Activated naive CD8-positive, alpha-beta T cell treated with anti-CD3 and anti-CD28 coated beads, Interleukin-2, amount 10 ng/mL, durations not matched to agents 7 days and 5 days (primary cell): ENCODE measurements at places on chromosomes 12 and 14.
A peak's percentile ranks its signal among the peaks of the same experiment; 100 is the strongest.

DNA sequence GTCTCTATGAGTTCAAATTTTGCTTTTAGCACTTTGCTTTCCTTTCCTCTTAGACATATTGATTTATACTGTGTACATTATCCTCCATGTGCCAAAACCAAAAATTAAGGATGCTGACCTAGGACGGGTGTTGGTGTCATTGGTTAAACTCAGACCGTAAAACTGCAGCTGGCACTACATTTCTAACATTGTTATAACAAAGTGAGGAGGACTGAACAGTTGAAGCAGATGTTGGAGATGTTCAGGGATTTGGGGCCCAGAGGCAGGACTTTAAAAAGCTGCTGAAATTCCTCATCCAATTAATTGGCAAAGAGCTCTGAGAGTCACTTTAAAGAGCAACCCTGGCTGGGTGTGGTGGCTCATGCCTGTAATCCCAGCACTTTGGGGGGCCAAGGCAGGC lies 72.4 kb downstream of the TMTC1 start:
- no peak for DNase-seq

DNA sequence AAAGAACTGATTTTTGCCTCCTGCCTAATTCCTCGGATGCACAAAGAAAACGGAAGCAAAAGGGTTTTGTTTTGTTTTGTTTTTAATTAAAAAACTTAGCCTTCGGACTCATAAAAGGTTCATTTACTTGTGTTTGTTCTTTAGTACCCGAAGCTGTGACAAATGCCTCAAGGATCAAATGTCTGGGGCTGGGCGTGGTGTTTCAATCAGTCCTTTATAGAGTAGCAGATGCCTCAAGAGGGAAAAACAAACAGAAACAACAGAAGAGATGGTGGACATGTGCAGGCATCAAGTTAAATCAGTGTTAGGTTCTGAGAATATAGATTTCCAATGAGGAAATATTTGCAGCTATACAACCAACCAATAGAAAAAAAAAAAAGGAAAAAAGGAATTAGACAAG lies 1.6 kb upstream of the WIF1 start:
- DNase-seq = no peak

DNA sequence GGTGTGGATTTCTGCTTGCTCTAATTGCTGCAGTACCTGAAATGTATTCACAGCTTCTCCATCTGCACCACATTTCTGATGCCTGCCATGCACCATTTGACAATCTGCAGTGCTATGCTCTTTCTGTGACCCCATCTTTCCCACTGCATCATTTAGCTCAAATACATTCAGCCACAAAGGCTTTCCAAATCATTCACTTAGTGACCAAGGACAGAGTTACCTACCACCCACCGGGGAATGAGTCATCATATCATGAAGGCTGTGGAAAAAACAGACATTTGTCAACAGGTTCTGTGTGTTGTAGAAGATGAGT lies 465.5 kb upstream of the ATP2B1 start:
- DNase-seq = no peak

- DNase-seq = no peak
Observed at GRCh38 chr14:29390081-29390832, 537.4 kb downstream of the PRKD1 start.

DNA sequence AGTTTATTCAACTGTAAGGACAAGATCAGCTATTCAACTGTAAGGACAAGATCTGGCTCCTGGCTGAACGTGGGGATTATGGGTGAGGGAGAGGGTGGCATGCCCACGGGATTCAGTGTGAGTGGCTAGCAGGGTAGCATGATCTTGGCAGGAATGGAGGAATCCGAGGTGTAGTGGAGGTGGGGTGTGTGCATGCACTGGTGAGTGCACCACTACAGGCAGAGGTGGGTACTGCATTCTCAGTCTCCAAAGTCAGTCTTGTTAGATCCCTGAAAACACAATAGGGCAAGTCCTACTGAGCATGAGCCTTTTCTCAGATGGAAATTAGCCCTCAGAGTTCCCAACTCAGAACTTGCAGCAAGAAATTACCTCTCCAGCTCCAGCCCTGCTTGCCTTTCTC lies 32.2 kb upstream of the DCD start:
- no peak for DNase-seq

- DNase-seq = no peak
Observed at GRCh38 chr12:13947276-13947946, 34.0 kb downstream of the GRIN2B start.

GRCh38 chr12:127108360-127109215 lies 1158.4 kb upstream of the TMEM132C start:
- DNase-seq = peak; percentile 41

GRCh38 chr14:100891501-100892445 lies 11.7 kb downstream of the RTL1 start:
- DNase-seq = peak; percentile 10

DNA sequence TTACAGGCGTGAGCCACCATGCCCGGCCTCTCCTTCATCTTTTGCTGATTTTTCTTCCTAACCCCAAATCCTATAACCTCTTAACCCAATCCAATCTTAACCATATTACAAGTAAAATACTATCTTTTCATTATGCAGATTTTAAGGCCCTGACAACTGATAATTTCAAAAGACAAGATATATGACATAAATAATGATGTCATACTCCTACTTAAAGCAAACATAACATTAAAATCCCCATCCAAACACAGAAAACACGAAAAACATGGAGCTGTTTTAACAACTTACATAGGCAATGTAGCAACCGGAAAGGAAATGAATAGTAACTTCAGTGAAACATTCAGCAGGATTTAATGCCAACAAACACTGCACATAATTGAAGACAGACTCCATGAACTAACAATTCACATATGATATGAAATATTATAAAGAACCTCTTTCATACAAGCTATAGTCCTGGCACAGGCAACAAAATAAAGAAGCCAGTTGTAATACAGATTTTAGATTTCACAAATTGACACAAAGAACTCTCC lies 21.5 kb downstream of the USP44 start:
- DNase-seq = no peak

DNA sequence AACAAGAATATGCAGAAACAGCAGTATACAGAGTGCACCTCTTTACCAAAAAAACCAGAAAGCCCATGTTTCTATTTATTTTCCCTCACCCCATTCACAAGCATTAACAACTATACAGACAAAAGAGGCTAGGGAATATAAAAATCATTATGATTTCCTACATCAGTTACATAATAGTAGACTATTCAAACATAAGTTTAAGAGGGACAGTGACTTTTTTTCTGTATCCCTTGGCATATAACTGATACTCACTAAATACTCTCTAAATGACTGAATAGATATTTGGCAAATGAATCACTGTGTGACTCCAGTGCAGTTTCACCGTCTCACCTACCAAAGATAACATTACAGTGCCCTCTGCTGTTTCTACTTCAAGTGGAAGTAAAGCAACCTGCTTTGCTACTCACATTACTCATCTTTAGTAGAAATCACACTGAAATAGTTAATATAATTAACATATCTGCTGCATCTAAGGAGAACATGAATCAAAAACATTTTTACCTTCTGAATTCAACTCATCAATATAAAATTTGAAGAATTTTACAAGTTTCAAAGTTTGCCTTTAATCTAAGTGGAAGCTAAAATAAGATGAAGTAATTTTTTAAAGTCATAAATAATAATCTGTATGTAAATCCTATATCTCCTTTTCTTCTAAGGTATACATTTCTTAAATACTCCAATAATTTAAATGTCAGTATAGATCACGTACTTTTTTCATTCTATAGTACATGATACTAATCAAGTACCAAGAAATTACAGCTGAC lies 103.8 kb downstream of the OSBPL8 start:
- no peak for DNase-seq

DNA sequence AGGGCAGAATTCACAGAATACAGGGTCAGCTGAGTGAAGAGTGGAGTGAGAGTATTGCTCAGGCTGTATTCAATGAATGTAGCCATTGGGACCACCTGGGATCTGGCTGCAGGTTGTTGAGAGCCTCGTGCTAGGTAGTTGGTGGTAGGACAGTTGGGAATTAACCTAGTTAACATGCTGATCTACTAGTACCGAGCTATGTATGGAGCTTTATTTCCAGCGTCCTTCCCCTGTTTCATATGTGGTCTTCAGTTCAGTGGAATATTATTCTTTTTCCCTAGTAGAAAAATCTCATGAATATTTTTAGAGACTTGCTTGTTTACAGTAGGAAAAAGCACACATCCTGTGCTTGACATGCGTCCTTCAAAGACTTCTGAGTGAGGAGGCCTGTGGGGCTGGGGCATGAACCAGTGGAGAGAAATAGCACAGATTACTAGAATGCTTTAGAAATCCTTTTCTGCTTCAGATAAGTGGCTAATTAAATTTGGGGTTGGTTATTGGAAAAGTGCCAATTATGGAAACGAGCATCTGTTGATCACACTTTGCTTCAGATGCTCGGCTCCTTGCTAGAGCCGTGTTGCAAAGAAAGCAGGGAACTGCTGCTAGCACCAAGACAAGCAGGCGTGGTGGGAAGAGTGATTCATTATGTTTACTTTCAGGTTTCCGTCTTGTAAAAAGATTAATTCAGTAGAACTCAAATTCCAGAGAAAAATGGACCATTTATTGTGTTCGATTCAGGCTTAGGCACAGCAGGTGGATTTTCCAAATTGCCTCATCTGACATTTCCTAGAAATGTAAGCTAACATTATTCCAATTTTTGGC lies 53.6 kb downstream of the ARF6 start:
- DNase-seq = no peak

DNA sequence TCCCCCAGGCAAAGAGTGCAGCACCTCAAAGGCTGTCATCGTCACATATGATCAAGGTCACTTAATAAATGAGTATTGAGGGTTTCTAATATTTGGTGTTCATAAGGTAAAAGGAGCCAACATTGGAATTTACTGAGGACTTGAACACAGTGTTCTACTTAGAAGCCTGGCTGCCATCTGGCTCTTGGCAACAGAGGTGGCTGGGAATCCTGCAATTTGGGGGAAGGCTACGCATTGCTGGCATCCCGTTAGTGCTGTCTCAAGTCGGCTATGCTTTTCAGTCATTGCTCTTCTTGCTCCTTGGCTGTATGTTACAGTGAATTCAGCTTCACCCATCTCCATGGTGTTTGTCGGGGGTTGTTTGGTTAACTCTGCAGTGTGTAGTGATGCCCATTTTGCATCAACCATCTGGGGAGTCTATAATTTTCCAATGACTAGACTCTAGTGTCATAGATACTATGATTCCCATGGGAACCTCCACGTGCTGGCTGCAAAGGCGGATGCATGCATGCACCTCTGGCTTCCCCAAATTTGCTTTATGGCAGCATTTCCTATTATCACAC lies 12.9 kb upstream of the SLC24A4 start:
- DNase-seq = no peak

DNA sequence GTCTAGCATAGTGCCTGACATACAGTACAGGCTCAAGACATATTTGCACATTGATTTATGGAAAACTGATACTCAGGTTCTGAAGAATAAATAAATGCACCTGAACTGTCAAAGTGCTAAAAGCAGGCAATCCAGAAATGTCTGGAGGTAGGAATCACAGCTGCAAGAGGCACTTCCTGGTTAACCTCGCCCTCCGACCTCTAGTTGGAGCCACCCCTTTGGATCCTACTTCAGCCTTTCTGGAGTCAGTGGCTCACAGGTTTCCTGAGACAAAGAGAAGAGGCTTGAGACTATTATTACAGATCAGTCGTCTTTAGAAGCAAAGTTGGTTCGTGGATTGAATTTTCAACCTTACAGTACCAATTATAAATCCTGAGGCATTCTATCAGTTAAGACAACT lies 13.0 kb downstream of the TCP11L2 start:
- DNase-seq = no peak

- no peak for DNase-seq
Observed at GRCh38 chr14:94918896-94919295, 149.0 kb upstream of the GSC start.

GRCh38 chr12:44812062-44812461 lies 64.1 kb downstream of the NELL2 start:
- no peak for DNase-seq

GRCh38 chr12:3228552-3228951 lies 151.4 kb downstream of the TSPAN9 start:
- no peak for DNase-seq

DNA sequence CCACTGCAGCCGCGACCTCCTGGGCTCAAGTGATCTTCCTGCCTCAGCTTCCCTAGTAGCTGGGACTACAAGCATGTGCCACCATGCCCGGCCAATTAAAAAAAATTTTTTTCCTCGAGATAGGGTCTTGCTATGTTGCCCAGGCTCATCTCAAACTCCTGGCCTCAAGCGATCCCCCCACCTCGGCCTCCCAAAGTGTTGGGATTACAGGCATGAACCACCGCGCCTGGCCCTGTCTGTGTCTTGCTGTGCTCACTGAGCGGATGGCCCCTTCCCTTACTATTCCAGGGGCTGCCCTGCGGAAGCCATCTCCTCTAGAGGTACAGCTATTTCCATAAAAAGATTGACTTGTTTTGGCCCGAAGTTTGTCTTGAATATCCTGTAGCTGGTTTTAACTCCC lies 20.1 kb downstream of the SNRNP35 start:
- DNase-seq = no peak

DNA sequence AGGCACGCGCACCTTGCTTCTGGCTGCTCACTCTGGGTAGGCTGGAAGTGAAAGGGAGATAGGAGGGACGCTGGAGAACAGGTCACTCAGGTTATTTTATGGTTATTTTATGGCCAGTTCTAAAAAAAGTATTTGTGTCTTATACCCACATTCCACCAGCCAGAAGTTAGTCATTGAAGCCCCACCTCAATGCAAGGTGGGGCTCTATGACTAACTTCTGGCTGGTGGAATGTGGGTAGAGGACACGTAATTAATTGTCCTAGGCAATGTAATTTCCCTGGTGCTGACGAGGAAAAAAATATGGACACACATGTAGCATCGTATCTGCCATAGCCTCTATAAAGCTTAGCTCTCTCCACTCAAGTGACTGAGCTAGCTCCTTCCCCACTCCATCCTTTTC lies 104.9 kb downstream of the PDZRN4 start:
- DNase-seq = no peak
